ENCODE measurements at places on chromosomes 3 and 15. TPM values are rescaled to one million over a fixed set of nuclear protein-coding genes. Genes with fewer than 3 reads are reported as not detected.

The GREM1 gene
- total RNA-seq = not detected

- no peak for DNase-seq
Measured at GRCh38 chr15:47663101-47663500, 54.2 kb upstream of the SEMA6D start.

DNA sequence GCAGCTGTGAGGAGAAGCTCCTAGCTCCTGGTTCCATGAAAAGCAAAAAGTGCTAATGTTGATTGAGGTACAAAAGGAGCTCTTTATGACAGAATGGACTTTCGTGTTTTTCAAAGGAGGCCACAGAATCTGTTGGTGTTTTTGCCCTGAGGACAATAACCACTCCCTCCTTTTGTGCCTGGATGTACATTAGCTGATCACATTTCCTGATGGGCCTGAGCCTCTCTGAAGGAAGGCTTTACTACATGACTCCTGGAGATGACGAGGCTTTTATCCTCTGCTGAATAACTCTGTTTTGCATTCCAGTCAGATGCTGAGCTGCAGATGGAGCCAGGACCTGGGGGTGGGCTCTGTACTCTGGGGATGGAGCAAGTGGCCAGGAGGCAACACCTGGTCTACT is 301.9 kb downstream of the CACNA2D3 start:
- no peak for DNase-seq

The EPHB1 gene
- 1.1 TPM for total RNA-seq

- DNase-seq = no peak
Measured at GRCh38 chr15:51738553-51738952, 1.1 kb upstream of the LYSMD2 start.

GRCh38 chr15:23869396-23869795 is 182.3 kb upstream of the NDN start:
- peak; percentile 53 for DNase-seq

The XIRP1 gene
- 249 TPM for total RNA-seq

- peak; percentile 76 for DNase-seq
Measured at GRCh38 chr15:67820992-67821783, 4.1 kb upstream of the SKOR1 start.

DNA sequence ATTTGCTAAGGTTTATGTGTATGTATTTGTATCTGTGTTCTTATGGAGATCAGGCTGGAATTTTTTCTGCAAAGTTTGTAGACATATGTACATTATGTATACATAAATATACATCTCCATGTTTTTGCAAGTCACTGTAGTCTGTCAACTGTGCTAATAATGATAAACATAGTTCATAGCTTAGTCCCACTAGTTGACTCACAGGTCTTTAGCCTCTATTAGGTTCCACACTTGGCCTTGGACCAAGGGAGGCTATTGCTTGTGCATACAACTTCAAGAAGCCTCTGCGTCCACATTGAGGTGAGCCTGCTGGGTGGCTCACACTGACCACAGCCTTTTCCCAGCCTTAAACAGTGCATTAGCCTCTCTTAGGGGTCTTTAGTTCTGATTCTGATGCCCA is 243.8 kb upstream of the PEX5L start:
- no peak for DNase-seq

DNA sequence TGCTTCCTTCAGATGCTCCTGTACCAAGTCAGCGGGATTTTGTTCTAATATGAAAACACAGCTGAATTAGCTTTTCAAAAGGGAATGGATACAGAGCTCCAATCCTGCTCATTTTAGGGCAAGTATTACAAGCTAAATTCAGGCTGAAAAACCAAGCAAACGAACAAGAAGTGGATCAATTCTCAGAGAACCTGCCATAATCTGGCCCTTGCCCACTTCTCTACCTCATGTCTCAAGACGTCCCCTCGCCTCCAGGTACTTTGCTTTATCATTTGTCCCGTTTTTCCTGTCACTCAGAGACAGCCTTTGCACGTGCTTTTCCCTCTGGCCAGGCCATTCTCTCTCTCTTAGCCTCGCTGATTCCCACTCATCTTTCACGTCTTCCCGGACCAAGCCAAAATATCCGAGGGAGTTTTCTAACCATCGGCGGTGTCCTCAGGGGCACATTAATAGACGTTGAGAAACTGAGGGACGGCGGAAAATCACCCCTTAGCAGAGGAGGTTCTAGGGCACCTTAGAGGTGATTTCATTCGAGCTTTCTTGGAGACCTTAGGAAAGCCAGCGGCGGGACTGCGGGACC is 654 bp downstream of the SUSD5 start:
- DNase-seq = no peak

DNA sequence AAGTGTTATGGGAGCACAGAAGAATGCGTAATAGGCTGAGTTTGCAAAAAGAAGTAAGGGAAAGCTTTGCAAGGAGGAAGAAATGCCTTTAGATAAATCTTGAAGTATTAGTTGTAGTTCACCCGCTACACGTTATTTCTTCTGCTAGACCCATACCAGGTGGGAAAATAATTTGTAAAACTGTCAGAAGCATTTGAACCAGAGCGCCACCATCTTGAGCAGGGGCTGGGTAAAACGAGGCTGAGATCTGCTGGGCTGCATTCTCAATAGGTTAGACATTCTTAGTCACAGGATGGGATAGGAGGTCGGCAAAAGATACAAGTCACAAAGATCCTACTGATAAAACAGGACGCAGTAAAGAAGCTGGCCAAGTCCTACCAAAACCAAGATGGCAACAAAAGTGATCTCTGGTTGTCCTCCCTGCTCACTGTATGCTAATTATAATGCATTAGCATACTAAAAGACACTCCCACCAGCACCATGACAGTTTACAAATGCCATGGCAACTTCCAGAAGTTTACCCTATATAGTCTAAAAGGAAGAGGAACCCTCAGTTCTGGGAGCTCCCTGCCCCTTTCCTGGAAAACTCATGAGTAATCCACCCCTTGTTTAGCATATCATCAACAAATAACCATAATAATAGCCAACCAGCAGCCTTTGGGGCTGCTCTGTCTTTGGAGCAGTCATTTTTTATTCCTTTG is 50.0 kb upstream of the ZNF280D start:
- DNase-seq = no peak

The GPR156 gene
- 0.35 TPM for total RNA-seq

Data from Right ventricle myocardium superior (tissue), 1 donor.